ENCODE measurements at places on chromosomes 1 and 21.
A peak's percentile ranks its signal among the peaks of the same experiment; 100 is the strongest.

GRCh38 chr1:71448444-71448843, 367.6 kb upstream of the ZRANB2 start:
- DNase-seq: no peak

DNA sequence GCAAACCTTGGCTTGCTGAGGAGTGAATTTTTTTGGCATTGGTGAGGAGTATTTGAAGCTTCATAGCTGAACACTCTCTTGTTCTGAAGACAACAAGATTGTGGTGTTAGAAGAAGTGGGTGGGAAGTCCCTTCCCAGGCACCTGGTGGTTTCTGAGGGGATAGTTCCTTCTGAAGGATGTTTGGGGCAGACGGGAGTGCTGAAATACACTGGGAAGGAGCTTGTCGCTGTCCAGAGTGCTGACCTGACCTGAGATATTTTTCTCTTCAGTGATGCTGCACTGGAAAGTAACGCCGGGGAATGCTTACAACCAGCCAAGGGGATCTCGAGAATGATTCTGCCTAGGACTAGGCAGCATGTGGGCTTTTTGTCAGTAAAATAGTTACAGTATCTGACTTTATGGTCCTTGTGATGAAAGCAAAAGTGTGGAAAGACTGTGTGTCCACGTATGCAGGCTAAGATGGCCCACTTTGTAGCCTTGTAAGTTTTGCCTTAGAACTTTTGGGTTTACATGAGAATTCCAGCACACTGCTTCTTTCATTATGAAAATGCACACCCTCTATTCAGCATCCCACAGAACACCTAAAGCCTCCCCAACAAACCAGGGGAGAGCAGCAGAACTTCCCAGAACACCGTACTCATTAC, 33.1 kb upstream of the NFASC start:
- peak; percentile 15 for DNase-seq

- DNase-seq: no peak
These were observed 55.3 kb downstream of the GIPC2 start for GRCh38 chr1:78101051-78101450.

- no peak for DNase-seq
These were observed 2.7 kb downstream of the RAB29 start for GRCh38 chr1:205772607-205773032.

DNA sequence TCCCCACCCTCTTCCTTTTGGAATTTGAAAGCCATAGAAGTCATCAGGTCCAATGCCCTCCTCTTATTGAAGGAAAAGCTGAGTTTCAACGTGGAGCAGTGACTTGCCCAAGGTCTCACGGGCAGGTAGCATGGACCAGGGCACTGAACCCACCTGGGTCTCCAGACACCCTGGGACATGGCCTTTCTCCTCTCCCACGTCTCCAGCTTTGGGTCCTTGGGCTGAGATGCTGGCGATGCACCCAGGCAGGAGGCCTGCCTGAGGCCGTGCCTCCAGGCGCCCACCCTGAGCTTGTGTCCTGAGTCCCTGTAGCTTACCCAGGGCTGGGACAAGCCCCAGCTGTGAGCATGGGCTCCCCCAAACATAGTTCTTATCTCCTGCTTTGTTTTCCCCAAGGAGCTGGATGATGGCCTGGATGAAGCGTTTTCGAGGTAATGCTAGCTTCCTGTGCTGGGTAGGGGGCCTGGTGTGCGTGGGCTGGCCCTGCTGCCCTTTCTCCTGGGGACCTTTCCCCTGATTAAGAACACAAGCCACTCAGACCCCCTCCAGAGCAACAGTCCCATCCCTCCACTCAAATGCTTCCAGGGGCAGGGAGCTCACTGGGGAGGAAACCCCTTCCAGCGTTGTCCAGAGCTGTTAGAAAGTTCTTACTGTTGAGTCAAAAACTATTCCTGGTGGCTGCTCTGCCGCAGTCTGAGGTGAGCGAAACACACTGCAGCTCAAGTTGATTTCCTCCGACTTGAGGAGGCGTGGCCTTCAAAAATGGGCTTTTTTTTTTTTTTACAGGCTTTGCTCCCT, 21.6 kb downstream of the LDLRAP1 start:
- DNase-seq: no peak

GRCh38 chr1:206143537-206144172, 26.5 kb upstream of the AVPR1B start:
- DNase-seq: no peak

GRCh38 chr1:71784241-71784640, 498.1 kb downstream of the NEGR1 start:
- DNase-seq: no peak

DNA sequence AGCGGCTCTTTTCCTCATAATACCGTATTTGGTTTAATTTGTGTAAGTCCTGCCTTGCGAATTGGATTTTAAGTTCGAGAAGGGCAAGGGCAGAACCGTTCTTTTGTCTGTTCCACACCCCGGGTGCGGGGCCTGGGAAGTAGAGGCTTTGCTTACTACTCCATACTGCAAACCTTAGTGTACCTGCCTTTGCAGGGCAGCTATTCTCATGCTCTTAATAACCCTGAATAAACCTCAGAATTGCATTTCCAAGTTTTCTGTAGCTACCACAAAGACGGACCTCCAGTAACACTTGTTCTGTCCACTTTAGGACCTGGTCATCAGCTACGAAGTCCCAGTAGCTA, 657 bp upstream of the HNRNPU start:
- no peak for DNase-seq

DNA sequence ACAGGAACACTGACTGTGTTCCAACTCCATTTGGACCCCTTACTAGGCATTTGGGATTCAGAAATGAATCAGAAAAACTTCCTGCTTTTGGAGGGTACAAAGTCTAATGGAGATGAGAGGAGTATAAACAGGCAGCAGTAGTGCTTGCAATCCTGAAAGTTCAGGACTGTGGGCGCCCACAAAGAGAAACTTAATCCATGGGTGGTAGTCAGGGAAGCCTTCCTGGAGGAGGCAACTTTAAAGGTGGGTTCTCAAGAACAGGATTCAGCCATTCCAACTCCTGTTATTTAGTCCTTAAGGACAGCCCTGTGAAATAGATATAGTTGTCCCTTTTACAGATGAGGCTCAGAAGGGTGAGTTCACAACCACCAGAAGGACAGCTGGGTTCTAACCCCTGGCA, 2.0 kb upstream of the LDLRAP1 start:
- no peak for DNase-seq

DNA sequence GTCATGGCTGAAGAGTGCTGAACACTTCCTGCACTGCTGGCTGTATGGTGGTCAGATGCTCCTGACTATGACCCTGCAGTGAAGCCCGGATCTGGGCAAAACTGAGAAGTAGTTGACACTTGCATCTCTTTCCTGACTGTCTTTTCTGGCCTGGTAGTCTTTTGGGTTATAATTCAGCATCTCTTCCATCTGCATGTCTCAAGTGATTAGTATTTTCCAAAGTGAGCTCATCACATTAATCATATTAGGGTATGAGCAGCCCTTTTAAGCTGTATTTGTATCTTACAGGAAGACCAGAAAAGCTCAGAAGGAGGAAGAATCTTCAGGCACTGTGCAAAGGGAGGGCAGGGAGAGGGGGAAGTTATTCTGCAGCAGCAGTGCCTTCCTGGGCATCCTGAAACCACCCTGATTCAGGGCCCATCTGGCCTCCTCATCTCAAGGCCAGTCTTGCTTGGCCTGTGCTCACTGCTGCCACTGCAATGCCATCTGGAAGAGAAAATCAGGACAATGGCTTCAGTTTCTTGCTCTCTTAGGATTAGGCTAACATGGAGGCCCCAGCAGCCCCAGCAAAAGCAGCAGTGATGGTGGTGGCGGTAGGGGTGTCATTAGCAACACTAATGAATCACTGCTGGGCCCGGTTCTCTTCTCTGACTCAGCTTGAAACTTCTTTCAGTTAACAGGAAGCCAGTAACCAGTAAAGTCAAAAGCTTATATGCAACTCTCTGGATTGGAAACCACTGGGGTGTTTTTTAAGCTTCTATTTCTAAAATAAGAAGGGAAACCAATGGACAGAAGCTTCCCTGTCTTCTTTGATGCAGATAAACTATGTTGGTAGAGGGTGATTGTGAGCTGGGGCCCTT, 63.3 kb upstream of the WDR26 start:
- DNase-seq: no peak

DNA sequence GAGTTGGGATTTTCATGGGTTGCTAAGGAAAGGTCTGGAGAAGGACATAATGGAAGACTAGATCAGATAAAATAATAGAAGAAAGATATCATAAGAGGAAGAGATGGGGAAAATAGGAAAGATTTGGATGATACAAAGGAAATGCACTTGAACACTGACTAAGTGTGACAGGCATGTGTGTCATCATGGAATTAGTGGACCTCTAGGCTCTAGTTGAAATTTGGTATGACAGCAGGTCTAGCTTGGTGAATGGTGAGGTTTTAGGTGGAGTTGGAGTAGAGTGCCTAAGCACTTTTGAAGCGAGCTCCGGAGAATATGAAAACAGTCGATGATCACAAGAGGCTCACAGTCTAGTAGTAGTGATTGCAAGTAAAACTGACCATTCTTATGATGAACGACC, 73.0 kb upstream of the PTGS2 start:
- no peak for DNase-seq

- DNase-seq: no peak
These were observed 6.5 kb downstream of the EPS15 start for GRCh38 chr1:51512606-51513005.

- no peak for DNase-seq
These were observed 11.8 kb upstream of the RHBDL2 start for GRCh38 chr1:38953433-38953860.

- no peak for DNase-seq
These were observed 10.6 kb upstream of the MYSM1 start for GRCh38 chr1:58710190-58711085.

DNA sequence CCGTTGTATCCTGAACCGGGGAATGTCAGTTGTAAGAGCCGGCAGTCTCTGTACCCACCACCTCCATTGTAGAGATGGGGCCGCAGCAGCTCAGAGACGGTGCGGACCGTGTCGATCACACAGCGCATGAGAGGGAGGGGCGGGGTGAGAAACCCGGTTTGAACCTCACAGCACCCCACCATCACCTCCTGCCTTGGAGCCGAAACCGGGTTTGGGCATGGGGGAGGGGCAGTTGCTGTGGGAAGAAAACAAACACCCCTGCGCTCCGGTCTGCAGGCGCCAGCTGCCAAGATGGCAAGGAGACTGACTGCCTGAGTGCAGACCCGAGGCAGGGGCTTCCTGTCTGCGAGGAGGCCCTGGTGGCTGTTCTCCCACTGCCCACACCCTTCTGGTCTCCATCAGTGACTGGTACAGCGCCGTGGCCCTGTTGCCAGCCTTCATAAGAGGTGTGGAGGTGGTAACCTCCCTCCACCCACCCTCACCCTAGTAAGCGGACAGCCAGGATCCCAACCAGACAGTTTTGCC, 69.2 kb upstream of the SSBP3 start:
- no peak for DNase-seq

DNA sequence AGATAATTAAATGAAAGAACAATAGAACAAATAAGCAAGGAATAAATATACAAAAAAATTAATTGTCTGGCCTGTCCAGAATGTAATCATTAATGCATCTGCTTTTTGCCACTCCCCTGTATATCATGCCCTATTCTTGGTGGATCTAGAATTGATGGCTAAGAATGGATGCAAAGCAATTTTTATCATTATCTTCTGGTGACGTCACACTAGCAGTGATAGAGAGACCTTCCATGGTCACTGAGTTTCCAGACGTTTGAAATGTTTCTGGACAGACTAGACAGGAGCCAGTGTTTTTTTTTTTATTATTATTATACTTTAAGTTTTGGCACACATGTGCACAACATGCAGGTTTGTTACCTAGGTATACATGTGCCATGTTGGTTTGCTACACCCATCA, 563.0 kb downstream of the NEGR1 start:
- no peak for DNase-seq

GRCh38 chr1:41499591-41499990, 15.1 kb upstream of the EDN2 start:
- DNase-seq: no peak

GRCh38 chr1:109513110-109513710, 3.7 kb upstream of the AMIGO1 start:
- no peak for DNase-seq

DNA sequence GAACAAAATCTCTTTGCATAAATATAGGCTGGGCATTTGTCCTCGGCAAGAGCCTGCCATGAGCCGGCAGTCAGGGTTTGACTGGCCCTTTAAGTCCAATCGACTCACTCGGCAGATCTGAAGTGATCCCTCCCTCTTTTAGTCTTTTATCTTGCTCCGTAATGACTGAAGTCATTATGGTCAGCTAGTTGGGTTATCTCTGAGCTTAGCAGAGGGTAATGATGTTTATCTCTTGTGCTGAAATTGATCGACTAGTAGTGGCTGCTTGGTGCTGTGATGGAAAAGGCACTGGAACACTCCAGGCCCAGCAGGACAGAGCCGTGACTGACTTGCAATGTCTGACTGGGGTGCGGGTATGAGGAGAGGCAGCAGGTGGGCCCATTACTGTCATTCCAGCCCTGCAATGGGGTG, 468 bp upstream of the ABCA4 start:
- no peak for DNase-seq

GRCh38 chr1:3251807-3252428, 182.9 kb downstream of the PRDM16 start:
- no peak for DNase-seq

DNA sequence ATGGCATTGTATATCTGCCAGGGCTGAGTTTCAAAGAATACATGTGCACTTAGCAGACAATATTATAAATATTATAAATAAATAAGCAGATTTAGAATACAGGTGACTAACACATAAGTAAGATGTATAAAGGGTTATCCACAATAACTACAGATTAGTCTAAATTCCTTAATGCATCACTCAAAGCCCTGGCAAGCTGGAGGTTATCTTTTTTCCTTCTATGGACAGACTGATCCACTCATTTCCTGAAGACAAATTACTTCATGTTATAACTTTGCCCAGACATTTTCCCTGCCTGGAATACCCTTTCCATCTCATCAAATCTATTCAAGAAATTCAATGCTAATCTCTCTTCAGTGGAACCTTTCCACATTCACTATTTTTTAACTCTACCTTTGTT, 38.8 kb downstream of the LUZP1 start:
- no peak for DNase-seq

- DNase-seq: no peak
These were observed 284.3 kb downstream of the LMO4 start for GRCh38 chr1:87612956-87613355.

DNA sequence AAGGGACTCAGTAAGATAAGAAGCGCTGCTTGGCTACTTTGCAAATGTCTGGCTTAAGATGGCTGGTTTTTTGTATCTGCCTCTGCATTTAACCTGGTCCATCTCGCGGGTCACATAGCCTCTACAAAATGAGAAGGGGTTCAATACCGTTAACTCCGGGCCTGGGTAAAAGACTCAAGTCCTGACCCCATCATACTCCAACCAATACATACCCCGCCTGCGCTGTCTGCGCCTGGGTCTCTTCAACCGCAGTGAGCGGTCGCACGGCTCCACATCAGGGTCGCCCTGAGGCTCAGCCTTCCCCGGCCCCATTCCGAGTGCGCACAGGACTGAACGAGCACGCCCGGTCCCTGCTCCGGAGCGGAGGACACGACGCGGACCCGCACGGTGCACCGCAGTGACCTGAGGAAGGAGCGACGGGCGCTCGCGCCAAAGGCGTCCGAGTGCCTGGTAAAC, 558 bp upstream of the PGD start:
- no peak for DNase-seq

Data from smooth muscle cell of the brain vasculature (primary cell).